ENCODE measurements at places on chromosomes 5 and 9.

DNA sequence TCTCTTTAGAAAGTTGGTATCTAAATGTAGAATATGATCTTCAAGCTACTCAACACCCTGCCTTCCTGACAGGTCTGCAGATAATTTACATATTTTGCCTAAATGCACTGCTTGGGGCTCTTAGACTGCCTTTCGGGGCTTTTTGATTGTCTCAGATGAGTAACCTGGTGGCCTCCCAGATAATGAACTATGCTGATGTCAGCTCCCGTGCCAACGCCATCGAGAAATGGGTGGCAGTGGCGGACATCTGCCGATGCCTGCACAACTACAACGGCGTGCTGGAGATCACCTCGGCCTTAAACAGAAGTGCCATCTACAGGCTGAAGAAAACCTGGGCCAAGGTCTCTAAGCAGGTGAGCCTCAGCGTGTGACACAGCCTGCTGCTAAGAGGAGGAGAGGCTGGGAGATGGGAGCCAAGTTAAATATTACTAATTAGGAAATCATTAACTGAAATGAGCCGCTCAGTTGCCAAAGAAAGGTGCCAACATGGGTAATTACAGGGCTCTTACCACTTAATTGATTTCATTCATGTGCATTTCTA lies 20.8 kb upstream of the CKMT2 start:
- DNase-seq, result no peak

DNA sequence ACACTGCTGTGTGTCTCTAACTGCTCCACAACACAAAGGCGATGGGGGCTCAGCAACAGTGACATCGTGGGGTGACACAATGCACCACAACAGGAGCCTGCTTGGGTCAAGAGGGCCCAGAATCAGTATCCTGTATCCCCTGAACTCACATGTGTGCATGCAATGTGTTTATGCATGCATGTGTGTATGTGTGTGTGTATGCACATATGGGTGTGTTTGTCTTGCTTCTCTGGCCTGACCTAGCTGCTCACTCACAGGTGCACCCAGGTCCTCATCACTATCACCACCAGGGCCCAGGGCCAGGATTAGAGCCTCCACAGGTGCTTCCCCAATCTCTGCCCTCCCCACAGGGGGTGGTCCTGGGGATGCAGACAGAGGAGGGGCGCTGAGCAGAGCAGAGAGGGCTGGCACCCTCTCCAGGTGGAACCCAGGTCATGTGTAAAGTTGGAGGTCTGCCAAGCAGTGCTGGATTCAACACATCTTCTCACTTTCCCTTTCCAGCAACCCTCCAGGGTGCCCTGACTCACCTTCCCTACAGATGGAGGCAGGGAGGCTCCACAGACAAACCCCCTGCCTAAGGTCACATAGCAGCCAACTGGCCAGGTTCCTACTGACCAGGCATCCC lies 18.1 kb upstream of the ZNF484 start:
- DNase-seq, result no peak

- no peak for DNase-seq
These were observed 293.9 kb upstream of the TARS1 start for GRCh38 chr5:33146881-33147280.

- no peak for DNase-seq
These were observed 56.3 kb downstream of the USP20 start for GRCh38 chr9:129891569-129891968.

DNA sequence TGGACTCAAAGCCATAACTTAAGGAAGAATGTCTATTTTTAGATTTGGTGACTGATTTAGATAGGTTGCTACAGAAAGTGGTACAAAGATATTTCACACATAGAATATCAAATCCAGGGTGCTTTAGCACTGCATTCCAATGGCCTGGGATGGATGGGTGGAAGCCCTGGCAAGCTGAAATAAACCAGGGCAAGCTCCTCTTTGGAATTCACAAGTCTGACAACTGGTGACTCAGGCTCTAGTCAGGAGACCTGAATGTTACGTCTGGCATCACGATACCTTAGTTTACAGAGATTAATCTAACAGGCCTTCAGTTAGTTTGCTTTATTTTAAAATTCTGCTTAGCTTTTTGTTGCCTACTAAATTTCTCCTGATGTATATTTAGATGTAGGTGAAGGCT lies 144.0 kb downstream of the TMC1 start:
- DNase-seq, result no peak

- DNase-seq, result no peak
These were observed 376.0 kb upstream of the SMARCA2 start for GRCh38 chr9:1639166-1639565.

GRCh38 chr5:151020304-151021110 lies at the start of gene GPX3:
Gene GPX3 (plus strand): TSS chr5:151020591. CDS start chr5:151020655, 64 bp downstream.
- DNase-seq, result peak; percentile 75

DNA sequence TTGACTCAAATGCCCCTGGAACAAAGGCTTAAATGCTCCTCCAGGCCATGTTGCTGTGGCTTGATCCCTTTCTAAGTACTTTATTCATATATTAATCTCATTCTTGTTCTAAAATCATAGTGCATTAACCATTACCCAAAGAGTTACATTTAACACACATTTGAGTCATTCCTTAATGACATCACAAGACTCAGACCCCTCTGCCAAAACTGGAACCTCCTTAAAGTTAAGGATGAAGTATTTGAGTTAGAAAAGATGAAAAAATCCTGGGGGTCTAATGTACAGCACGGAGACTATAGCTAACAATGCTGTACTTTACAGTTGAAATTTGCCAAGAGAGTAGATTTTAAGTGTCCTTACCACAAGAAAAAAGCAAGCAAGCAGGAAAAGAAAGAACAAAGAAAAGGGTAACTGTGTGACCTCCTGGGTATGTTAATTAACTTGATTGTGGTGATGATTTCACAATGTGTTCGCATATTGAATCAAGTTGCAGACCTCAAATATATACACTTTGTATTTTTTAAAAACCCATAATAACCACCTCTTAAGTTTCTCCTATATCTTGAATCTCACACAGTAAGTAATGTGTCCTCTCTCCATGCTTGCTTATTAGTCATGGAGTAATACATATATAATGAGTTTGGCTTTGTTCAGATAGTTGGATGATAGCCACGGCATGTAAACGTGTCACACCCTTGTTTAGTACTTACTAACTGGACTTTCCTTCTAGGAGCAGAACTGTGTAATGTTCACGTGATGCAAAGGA lies 376.9 kb downstream of the SEMA5A start:
- no peak for DNase-seq

- peak; percentile 87 for DNase-seq
These were observed 66.7 kb downstream of the DAB2IP start for GRCh38 chr9:121718084-121718483.

GRCh38 chr9:21683484-21684175 lies 118.8 kb upstream of the MTAP start:
- DNase-seq, result no peak

DNA sequence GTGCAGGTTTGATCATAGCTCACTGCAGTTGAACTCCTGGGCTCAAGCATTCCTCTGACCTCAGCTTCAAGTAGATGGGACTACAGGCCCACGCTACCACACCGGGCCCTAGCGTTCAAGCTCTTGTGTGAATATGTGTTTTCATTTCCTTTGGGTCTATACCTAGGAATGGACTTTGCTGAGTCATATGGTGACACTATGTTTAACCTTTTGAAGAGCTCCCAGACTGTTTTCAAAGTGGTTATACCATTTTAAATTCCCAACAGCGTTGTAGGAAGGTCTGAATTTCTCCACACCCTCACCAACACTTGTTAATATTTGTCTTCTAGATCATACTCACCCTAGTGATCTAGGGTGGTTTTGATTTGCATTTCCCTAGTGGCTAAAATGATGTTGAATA lies 33.5 kb downstream of the FAF2 start:
- no peak for DNase-seq

GRCh38 chr9:121672986-121673385 lies 21.6 kb downstream of the DAB2IP start:
- DNase-seq, result no peak

DNA sequence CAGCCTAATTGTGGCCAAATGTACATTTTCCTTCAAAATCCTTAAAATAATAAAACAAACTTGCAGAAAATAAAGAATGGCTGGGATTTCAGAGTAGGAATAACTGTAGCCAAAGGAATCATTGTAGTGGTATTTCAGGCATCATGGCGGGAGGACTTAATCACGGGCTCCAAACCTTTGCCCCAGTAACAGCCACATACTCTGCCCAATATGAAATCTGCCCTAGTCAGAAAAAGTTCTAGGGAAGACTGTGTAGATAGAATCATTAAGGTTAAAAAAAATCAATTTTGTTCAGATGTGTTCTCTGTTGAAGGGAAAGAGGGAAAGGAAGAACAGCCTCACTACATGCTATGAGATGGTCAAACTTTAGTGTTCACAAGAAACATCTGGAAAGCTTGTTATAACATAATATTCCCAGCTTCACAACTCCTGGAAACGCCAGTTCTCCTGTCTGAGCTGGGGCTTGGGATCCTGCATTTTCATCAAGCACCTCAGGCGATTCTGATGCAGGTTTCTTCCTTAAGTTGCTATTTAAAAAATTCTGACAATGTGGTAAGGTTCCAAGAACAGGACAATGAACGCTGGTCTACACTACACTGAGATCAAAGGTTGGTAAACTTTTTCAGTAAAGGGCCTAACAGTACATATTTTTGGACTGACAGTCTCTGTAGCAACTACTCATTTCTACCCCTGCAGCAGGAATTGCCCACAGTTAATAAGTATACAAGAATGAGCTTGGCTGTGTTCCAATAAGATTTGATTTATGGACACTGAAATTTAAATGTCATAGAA lies 87.9 kb downstream of the CEMIP2 start:
- DNase-seq, result no peak

GRCh38 chr5:159515909-159516415 lies 185.7 kb upstream of the IL12B start:
- peak; percentile 74 for DNase-seq

- DNase-seq, result no peak
These were observed 141.0 kb downstream of the ST8SIA4 start for GRCh38 chr5:100762108-100762507.

DNA sequence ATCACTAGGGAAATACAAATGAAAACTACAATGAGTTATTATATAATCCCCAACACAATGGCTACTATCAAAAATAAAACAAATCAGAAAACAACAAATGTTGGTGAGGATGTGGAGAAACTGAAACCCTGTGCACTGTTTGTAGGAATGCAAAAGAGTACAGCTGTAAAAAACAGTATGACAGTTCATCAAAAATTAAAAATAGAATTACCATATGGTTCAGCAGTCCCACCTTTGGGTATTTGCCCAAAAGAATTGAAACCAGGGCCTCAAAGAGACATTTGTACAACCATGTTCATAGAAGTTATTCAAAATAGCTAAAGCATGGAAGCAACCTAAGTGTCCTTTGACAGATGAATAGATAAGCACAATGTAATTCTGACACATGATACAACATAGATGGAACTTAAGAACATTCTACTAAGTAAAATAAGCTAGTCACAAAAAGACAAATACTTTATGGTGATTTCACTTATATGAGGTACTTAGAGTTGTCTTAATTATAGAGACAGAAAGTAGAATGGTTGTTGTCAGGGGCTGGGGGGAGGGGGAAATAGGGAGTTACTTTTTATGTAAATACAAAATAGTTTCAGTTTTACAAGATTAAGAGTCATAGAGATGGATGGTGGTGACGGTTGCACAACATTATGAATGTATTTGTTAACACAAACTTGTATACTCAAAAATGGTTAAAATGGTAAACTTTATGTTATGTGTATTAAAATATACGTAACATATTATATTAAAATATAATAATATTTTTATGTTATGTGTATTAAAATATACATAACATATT lies 102.8 kb downstream of the KCTD16 start:
- DNase-seq, result no peak

DNA sequence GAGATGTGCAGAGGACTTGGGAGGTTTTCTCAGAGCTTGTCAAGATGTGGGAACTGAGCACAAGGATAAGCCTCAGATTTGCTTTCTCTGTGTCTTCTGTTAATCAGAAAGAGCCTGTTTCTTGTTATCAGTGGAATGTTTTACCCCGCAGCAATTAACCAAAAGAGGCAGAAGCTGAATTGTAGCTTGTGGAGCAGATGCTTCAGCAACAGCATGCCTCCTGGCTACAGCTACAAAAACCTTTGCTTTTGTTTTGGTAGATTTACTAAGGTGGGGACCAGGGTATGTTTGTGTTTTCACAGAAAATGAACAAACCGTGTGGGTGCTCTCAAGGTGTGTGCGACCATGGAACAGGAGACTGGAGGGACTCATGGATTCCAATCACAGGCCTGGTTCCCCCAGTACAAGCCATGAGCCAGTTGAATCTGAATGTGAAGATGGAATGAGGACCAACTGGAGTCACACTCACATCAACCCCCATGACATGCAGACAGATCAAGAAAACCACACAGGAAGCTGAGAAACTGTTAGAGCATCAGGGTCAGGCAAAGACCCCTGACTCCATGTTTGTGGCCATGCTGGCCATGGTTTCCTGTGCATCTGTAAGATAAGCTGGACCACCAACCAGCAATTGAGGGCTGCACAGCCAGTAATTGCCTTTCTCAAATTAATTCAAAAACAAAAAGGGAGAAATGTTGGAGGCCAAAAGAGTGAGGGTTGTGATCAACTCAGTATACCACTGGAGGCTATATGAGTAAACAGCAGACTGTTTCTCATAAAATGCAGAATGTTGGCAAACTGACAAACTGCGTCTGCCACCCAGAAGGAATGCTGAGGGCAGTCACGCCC lies 6.9 kb downstream of the UGT3A2 start:
- no peak for DNase-seq

DNA sequence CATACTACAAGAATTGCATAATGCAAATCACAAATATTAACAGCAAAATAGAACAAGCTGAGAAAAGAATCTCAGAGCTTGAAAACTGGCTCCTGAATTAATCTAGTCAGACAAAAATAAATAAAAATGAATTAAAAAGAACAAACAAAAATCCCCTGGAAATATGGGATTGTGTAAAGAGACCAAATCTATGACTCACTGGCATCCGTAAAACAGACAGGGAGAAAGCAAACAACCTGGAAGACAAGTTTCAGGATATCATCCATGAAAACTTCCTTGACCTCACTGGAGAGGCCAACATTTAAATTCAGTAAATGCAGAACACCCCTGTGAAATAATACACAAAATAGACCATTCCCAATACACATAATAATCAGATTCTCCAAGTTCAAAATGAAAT lies 229.3 kb upstream of the CTNND2 start:
- no peak for DNase-seq

- no peak for DNase-seq
These were observed 92.4 kb downstream of the MAP1B start for GRCh38 chr5:72199681-72200080.

DNA sequence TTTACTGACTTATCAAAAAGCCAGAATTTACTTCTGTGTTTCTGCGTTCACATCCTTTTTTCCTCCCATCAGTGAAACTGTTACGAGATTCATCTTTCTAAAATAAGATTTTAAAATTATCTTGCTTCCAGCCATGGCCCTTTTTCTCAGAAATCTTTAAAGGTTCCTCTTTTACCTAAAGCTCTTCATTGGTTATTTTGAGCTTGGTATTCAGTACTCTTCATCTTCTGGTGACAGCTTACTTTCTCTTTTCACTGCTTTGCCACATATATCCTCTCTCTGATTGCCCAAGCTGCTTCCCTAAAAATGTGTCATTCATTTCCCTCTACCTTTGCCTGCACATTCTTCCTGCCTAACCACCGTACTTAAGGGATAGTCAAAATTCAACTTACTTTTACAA lies 32.3 kb downstream of the TGFBR1 start:
- DNase-seq, result no peak
